SHP77 (cell line): ENCODE measurements at places on chromosomes 5 and 9.

DNA sequence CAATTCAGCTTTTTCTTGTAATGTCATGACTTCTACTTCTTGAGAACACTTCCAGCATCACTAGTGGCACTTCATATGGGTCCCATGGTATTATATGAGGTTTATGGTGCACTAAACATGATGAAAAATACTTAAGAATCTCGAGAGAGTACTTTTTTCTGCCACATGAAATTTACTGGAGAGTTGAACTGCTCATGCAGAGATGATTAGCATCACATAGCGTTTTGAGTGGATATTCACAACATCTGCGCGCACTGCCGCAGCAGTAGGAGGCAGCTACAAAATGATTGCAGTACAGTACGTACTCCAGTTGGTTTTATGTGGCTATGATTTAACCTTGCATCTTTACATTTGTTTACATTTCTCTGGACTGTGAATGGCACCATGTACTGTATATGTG lies 14.7 kb downstream of the RAD1 start:
- DNase-seq = no peak

DNA sequence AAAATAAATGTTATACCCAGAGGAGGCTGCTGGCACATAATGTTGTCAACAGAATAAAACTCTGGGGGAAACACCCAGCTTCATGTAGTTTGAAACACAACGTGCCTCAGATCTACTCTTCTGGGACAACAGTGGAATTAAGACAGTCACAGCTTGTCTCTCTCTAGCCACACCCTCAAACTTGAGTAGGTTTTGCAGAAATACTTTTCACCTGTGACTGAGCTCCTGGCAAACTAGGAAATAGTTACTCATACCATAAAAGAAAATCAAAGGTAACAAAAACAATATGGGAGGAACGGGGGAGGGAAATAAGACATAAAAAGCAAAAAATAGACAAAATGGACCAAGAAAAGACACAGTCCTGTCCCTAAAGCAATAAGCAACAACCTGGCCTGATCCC lies 14.4 kb downstream of the ELAVL2 start:
- no peak for DNase-seq

- DNase-seq = no peak
Observed at GRCh38 chr9:69755205-69755604, 4.6 kb downstream of the PTAR1 start.

DNA sequence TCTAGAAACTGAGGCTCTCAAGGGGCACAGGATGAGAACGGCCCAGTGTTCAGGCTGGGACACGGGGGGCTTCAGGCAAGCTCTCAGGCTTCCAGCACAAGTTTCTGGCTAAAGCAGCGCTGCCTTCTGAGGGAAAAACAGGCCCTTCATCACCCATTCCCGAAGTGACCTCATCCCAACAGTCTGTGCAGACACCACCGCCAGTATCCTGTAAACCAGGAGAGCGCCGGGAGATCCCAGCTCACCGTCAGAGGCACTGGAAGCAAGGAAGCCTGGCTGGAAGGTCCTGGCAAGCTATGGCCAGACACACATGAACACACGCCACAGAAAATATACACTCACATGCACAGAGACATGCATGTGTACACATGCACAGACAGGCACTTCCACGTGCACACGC lies 8.8 kb downstream of the SLC12A7 start:
- DNase-seq = no peak

DNA sequence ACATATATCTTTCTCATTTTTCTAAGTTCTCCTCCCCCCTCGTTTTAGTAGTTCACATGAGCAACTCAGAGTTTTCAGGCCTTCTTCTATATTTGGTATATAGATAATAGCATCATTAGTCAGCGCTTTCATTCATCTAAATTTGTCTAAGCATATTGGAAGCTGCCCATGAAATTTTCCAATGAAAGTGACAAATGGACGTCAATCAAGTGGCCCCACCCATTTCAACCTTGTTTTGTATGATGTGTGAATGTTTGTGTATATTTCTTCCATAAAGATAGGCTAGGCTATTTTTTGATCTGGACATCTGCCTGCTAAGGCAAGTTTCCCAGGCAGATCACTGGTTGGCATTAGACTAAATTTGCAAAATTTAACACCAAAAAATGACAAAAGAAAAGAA lies 104.0 kb upstream of the SSBP2 start:
- no peak for DNase-seq

DNA sequence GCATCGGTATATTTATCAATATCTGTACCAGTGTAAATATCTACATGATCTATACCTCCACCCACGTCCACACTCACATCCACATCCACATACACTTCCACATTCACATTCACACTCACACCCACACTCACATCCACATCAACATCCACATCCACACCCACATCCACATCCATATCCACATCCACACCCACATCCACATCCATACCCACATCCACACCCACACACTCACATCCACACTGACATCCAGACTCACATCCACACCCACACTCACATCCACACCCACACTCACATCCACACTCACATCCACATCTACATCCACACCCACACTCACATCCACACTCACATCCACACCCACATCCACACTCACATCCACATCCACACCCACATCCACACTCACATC lies 189.2 kb downstream of the IRX1 start:
- no peak for DNase-seq

GRCh38 chr5:31086839-31087415 lies 106.6 kb upstream of the CDH6 start:
- DNase-seq = no peak

- DNase-seq = no peak
Observed at GRCh38 chr5:67141644-67142043, 55.0 kb downstream of the CD180 start.

- no peak for DNase-seq
Observed at GRCh38 chr9:73118898-73119554, 32.6 kb upstream of the ANXA1 start.

DNA sequence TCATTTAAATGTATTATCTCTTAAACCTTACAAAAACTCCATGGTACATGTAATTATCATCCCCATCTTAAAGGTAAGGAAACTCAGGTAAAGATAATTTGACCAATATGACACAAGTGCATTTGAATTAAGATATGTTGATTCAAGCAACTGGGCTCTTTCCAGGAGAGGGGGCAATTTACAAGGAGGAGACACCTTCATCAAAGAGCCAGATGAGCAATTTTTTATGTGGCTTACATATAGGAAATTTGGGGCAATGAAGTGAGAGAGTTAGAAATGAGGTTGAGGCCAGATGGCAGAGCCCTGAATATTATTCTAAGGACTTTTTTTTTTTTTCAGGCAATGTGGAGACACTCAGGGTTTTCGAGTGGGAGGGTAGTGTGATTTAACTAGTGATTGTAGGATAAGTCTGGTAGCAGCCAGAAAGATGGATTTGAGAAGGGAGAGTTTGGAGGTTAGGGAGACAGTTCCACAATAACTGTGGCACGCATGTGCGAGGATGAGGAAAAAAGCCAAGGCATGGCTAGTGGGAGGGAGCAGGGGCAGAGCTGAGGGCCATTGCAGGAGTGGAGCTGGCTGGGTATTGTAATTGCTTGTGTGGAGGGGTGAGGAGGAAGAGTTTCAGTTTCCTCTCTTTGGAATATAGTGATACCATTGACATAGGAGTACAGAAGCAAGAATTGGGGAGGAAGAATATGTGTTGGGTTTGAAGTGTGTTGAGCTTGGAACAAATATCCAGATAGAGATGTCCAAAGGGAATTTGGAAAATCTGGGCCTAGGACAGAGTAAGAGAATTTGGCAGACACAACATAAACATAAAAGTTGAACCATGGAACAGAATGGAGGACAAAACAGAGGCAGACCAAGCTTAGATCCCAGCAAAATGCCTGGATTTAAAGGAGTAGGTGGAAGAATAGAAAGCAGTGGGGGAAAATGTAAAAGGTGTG lies 72.0 kb downstream of the ACTBL2 start:
- no peak for DNase-seq

- no peak for DNase-seq
Observed at GRCh38 chr5:150694612-150695011, 6.2 kb downstream of the RBM22 start.

- DNase-seq = no peak
Observed at GRCh38 chr9:136623016-136623841, 39.5 kb upstream of the EGFL7 start.

DNA sequence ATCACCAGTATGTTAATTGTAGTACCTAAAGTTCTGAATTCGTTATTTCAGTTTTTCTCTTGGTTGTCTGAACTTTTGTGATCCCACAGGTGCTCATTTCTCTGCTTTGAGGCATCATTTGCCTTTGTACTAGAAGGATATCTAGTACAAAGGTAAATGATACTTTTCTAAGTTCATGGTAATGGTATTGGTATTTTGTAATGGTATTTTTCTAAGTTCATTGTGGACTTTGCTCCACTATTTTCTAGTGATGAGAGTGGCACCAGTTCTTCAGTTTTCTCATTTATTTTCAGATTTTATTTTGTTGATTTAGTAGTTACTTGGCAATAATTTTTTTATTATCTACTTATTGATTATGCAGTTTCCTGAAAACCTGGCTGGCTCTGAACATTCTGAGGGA lies 42.0 kb downstream of the RAB24 start:
- DNase-seq = no peak

DNA sequence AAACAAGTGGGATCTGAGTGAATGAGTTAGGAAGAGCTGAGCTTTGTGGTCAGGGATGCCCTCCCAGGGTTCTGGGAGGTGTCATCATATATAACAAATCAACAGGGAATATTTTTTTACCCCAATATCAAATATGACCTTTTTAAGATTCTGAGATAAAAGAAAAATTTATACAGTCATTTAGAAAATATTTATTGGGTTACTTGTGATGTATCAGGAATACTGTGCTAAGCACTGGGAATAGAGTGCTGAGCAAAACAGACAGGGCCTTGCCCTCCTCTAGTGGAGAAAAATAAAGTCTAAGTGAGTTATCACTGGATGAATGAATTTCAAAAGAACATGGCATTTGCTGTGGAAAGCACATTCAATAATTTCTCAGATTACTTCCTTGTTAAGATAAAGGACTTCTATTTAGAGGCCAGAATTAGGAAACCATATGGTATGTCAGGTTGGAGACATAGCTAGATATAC lies 102.9 kb downstream of the BOD1 start:
- no peak for DNase-seq

DNA sequence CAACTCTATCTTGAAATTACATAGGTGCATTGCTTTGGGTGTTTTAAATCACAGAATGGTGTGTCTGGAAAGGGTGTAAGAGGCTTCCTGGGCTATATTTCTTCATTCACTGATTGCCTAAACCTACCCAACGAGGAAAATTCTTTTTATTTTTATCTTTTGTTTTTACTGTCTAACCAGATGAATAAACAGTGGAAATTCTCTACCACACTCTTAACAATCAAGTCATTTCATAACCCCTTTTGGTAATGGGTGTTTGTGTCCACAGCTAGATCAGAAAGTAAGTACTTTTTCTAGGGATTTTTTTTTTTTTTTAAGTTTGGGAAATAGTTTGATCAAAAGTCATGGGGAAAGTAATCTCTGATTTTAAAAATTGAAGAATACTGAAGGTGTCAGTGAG lies 27.6 kb upstream of the C5orf47 start:
- no peak for DNase-seq

- DNase-seq = no peak
Observed at GRCh38 chr9:87113874-87114273, 166.6 kb upstream of the GAS1 start.

DNA sequence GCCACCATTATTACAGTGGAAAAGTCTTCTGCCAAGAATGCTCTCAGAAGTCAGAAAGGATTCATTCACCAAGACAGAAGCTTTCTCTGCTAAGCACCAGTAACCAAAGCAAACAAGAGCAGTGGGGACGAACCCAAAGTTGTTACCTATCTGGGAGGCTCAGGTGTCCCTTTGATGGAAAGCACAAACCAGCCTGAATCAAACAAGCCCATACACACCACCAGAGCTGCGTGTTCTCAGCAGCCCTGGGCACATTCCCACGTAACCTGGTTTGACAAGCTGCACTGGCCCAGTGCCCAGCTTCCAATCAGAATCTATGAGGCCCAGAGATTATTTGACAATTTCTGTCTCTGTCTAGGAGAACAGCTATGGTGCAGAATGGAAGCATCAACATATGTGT lies 252.6 kb downstream of the ACTL7B start:
- DNase-seq = no peak

- DNase-seq = no peak
Observed at GRCh38 chr9:625613-626012, 215.9 kb upstream of the DMRT1 start.

- no peak for DNase-seq
Observed at GRCh38 chr5:57448751-57449150, 33.9 kb downstream of the ACTBL2 start.

DNA sequence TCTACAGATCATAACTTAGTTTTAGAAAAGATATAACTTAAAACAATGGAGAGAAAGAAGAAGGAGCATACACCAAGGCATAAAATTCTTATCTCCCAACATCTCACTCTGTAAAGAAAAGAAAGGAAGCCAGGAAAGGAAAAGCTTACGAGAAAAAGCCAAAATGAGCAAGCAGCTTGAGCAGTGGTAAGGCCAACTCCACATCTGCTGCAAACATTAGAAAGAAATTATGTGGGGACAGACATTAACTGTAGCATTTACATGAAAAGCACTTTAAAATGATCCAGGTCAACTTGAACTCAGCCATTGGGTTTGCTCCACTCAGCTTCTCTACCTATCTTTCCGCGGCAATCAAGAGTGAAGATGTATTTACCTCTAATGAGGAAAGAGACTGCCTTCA lies 176.9 kb downstream of the BNC2 start:
- no peak for DNase-seq

GRCh38 chr5:92374859-92375258 lies 991.7 kb upstream of the ARRDC3 start:
- no peak for DNase-seq

- no peak for DNase-seq
Observed at GRCh38 chr5:53943938-53944337, 366.4 kb downstream of the ARL15 start.

DNA sequence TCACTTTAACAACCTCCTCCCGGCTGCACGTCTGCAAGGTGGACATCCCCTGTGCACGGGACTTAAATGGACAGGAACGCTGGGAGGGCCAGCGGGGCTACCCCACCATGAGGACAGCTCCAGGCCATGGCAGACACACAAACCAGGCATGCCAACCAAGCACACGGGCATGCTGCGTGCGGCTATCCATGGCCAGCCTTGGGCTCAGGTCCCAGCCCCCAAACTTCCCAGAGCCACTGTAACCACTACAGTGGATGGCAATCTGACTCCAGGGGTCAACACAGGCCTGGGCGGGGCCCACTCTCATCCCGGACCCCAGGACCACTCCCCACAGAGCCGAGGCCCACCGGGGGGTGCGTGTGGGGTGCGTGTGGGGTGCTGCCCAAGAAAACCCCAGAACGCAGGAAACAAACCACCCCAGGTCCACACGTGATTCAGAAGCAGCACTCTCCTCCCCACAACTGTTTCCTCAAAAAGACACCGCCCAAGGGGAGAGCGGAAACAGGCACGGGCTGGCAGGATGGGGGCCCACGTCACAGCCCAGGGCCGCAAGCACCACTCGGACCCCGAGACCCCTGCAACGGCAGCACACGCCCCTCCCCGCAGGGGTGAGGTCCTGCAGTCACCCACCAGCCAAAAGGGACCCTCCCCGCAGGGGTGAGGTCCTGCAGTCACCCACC lies 7.4 kb downstream of the SLC12A7 start:
- no peak for DNase-seq
